ENCODE measurements at places on chromosomes 4 and X. TPM values are rescaled to one million over a fixed set of nuclear protein-coding genes. Genes with fewer than 3 reads are reported as not detected.

KCND1 gene
- 1.0 TPM for total RNA-seq

SASH3 gene
- total RNA-seq, result 2.8 TPM

CACNA1F gene
- 0.13 TPM for total RNA-seq

FGFBP1 gene
- total RNA-seq, result 0.44 TPM

PROM1 gene
- 2.0 TPM for total RNA-seq

UCP1 gene
- total RNA-seq, result not detected

MBTPS2 gene
- 12.5 TPM for total RNA-seq

MPP1 gene
- 27.4 TPM for total RNA-seq

HHIP gene
- total RNA-seq, result 0.81 TPM

NDST3 gene
- 2.4 TPM for total RNA-seq

SHROOM4 gene
- total RNA-seq, result 4.1 TPM

NLGN4X gene
- 3.2 TPM for total RNA-seq

OPN1LW gene
- not detected for total RNA-seq

GPR34 gene
- total RNA-seq, result 8.9 TPM

NXF3 gene
- 0.89 TPM for total RNA-seq

- H3K36me3 ChIP-seq, result no peaks in the 10 kb centered on the region
- H3K4me3 ChIP-seq, result no peak overlapping the region
- H3K4me1 ChIP-seq, result peaks cover 18% of the 10 kb centered on the region
- peak; percentile 6 for DNase-seq
- no peaks in the 10 kb centered on the region for H3K27me3 ChIP-seq
These were observed 29.7 kb downstream of the ATG4A start for GRCh38 chrX:108121291-108121690.

GRCh38 chrX:47047989-47048388 is 30.3 kb upstream of the RGN start:
- H3K4me1 ChIP-seq, result no peaks in the 10 kb centered on the region
- no peaks in the 10 kb centered on the region for H3K27me3 ChIP-seq
- no peak overlapping the region for H3K4me3 ChIP-seq
- H3K36me3 ChIP-seq, result no peaks in the 10 kb centered on the region

DNA sequence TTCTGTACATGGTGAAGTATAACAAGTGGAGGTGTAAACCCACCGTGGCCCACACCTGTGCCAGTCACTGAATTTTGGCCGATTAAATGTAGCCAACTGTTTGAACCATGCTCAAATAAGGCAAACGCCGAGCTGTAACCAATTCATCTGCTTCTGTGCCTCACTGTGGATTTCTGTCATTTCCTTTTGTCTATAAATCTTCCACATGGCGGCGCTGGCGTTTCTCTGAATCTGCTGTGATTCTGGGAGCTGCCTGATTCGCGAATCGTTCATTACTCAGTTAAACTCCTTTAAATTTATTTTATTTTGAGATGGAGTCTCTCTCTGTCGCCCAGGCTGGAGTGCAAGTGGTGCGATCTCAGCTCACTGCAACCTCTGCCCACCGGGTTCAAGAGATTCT is 19.2 kb downstream of the SUPT20HL2 start:
- no peaks in the 10 kb centered on the region for H3K27me3 ChIP-seq
- no peak overlapping the region for H3K4me3 ChIP-seq
- H3K4me1 ChIP-seq, result no peaks in the 10 kb centered on the region
- DNase-seq, result no peak
- no peak overlapping the region for H3K27ac ChIP-seq

GRCh38 chr4:40481977-40482376 is 146.8 kb downstream of the CHRNA9 start:
- no peaks in the 10 kb centered on the region for H3K36me3 ChIP-seq
- H3K4me3 ChIP-seq, result no peak overlapping the region
- H3K27me3 ChIP-seq, result no peaks in the 10 kb centered on the region
- DNase-seq, result no peak
- H3K4me1 ChIP-seq, result peaks cover 61% of the 10 kb centered on the region
- H3K27ac ChIP-seq, result peak overlapping the region; percentile 98

GRCh38 chrX:69014200-69014599 is 151.1 kb downstream of the PJA1 start:
- H3K27ac ChIP-seq, result no peak overlapping the region
- H3K4me1 ChIP-seq, result peaks cover 6% of the 10 kb centered on the region
- peaks cover 4% of the 10 kb centered on the region for H3K27me3 ChIP-seq
- no peak for DNase-seq
- no peak overlapping the region for H3K4me3 ChIP-seq
- H3K36me3 ChIP-seq, result no peaks in the 10 kb centered on the region

GRCh38 chr4:973431-974397 is at the start of gene DGKQ:
TSS of gene DGKQ (minus strand) at chr4:973569. CDS start at chr4:973482, 87 bp downstream.
- H3K4me3 ChIP-seq, result peak within 1 kb of the TSS; percentile 72
- H3K36me3 ChIP-seq, result no peaks in the 10 kb centered on the region
- DNase-seq, result peak; percentile 76
- H3K4me1 ChIP-seq, result peaks cover 21% of the 10 kb centered on the region

- no peaks in the 10 kb centered on the region for H3K36me3 ChIP-seq
- no peak overlapping the region for H3K4me3 ChIP-seq
- H3K27ac ChIP-seq, result no peak overlapping the region
- H3K27me3 ChIP-seq, result no peaks in the 10 kb centered on the region
- no peak for DNase-seq
These were observed 268.5 kb downstream of the COL25A1 start for GRCh38 chr4:109033993-109034392.

DNA sequence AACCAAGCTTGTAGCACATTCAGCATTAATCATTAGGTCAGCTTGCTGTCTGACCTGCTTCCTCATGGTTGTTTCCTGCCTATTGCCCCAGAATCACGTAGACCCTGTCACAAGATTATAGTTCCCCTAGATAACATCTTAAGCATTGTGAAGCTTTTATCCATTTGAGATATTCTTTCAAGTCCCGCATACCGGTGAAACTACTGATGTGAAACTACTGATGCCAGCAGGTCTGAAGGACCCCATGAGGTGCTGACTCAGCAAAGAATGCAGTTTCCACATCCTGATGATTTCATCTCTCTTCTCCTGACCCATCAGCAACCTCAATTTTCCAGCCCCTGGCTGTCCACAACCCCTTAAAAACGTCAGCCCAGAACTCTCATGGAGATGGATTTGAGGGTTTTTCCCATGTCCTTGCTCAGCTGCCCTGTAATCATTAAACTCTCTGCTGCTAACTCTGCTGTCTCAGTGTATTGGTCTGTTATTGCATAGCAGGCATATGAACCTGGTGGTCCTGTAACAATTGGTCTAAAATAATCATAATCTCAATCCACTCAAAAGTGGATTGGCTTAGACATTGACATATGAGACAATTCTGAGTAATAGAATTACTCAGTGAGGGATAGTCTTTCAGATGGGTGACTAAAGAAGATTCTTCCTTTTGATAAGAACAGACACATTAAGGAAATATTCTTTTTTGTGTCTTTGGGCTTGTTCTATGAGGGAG is 26.3 kb upstream of the UBA6 start:
- no peaks in the 10 kb centered on the region for H3K27me3 ChIP-seq
- no peaks in the 10 kb centered on the region for H3K4me1 ChIP-seq
- no peak overlapping the region for H3K27ac ChIP-seq
- DNase-seq, result peak; percentile 14
- H3K36me3 ChIP-seq, result no peaks in the 10 kb centered on the region
- no peak overlapping the region for H3K4me3 ChIP-seq

GRCh38 chrX:152958047-152958446 is 35.9 kb downstream of the PNMA5 start:
- peaks cover 8% of the 10 kb centered on the region for H3K4me1 ChIP-seq
- no peaks in the 10 kb centered on the region for H3K27me3 ChIP-seq
- H3K27ac ChIP-seq, result peak overlapping the region; percentile 65
- no peak overlapping the region for H3K4me3 ChIP-seq

GRCh38 chrX:4787971-4788370 is 1074.5 kb upstream of the PRKX start:
- no peak overlapping the region for H3K4me3 ChIP-seq
- H3K4me1 ChIP-seq, result no peaks in the 10 kb centered on the region
- no peak for DNase-seq
- H3K36me3 ChIP-seq, result no peaks in the 10 kb centered on the region
- H3K27me3 ChIP-seq, result no peaks in the 10 kb centered on the region

DNA sequence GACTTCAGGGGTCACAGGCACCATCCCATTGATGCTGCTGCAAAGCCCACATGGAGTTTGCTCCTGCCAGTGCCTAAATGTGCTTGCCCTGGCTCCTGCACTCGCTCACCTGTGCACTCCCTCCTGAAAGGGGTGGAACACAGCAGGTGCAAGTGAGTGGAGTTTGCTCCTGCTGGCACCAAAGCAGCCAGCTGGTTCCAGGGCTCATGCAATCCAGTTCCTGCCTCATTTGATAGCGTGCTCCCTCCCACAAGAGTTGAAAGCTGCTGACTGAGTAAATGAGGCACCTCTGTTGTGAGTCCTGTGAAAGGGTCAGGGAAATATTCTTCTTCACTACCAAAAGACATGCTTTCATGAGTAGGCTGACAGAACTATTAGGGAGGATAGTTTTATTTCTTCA is 30.5 kb downstream of the CXCL8 start:
- H3K27ac ChIP-seq, result no peak overlapping the region
- no peak for DNase-seq
- peaks cover 5% of the 10 kb centered on the region for H3K4me1 ChIP-seq
- H3K36me3 ChIP-seq, result no peaks in the 10 kb centered on the region

GRCh38 chr4:87805971-87806370 is 6.6 kb downstream of the IBSP start:
- H3K27ac ChIP-seq, result no peak overlapping the region
- no peaks in the 10 kb centered on the region for H3K36me3 ChIP-seq
- DNase-seq, result no peak

DNA sequence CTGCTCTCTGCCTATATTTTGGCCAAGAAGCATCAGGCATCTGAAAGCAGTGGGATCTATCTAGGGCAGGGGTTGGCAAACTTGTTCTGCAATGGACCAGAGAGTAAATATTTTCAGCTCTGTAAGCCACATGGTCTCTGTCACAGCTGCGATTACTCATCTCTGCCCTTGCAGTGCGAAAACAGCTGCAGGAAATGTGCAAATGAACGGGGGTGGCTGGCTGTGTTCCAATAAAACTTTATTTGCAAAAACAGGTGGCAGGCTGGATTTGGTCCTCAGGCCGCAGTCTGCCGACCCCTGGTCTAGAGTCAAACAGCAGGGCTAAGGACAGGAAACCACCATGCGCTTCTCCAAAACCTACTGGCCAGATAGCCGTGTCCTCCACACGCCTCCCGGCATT is 48.6 kb downstream of the ACOX3 start:
- DNase-seq, result no peak
- H3K27ac ChIP-seq, result peak overlapping the region; percentile 77
- peaks cover 36% of the 10 kb centered on the region for H3K4me1 ChIP-seq
- H3K36me3 ChIP-seq, result peaks cover 9% of the 10 kb centered on the region
- H3K4me3 ChIP-seq, result no peak overlapping the region

GRCh38 chr4:111650674-111651086 is 494.6 kb upstream of the FAM241A start:
- no peaks in the 10 kb centered on the region for H3K4me1 ChIP-seq
- no peaks in the 10 kb centered on the region for H3K27me3 ChIP-seq
- no peaks in the 10 kb centered on the region for H3K36me3 ChIP-seq

DNA sequence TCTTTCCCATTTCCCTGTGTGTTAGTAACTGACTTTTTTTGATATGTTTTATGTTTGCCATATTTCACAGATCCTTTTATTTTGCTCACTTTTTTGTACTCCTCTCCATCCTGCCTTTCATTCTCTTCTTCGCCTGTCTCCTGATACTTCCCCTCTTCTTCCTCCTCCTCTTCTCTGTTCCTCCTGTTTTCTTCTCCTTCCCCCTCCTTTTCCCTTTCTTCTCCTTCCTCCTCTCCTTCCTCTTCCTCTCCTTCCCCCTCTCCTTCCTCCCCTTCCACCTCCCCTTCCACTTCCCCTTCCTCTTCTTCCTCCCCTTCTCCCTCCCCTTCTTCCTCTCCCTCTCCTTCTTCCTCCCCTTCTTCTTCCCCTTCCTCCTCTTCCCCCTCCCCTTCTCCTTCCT is 41.7 kb downstream of the RPGR start:
- no peak for DNase-seq
- H3K27ac ChIP-seq, result no peak overlapping the region

DNA sequence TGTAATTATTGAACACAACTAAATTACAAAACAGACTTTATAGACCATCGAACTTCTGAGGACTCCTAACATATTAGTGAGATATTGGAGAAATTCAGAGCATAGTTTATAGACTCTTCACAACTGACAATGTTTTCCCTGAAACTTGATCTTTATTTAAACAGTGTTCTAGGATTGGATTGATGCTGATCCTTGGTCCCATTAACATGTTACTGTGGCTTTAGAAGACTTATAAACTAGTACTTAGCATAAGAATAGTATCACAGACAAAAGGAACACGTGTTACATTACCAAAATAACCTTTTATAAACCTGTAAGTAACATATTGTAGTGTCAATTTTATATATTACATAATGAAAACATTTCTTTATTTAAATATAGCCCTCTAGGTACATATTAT is 689.6 kb downstream of the CCSER1 start:
- H3K4me3 ChIP-seq, result no peak overlapping the region
- no peaks in the 10 kb centered on the region for H3K4me1 ChIP-seq
- no peaks in the 10 kb centered on the region for H3K36me3 ChIP-seq
- no peaks in the 10 kb centered on the region for H3K27me3 ChIP-seq

- DNase-seq, result no peak
- no peak overlapping the region for H3K4me3 ChIP-seq
- H3K27me3 ChIP-seq, result no peaks in the 10 kb centered on the region
- H3K36me3 ChIP-seq, result no peaks in the 10 kb centered on the region
These were observed 118.6 kb downstream of the CPXCR1 start for GRCh38 chrX:88865634-88866033.

- no peaks in the 10 kb centered on the region for H3K27me3 ChIP-seq
- no peak for DNase-seq
- H3K36me3 ChIP-seq, result no peaks in the 10 kb centered on the region
- no peaks in the 10 kb centered on the region for H3K4me1 ChIP-seq
These were observed 56.2 kb downstream of the RTL9 start for GRCh38 chrX:110414679-110415439.

DNA sequence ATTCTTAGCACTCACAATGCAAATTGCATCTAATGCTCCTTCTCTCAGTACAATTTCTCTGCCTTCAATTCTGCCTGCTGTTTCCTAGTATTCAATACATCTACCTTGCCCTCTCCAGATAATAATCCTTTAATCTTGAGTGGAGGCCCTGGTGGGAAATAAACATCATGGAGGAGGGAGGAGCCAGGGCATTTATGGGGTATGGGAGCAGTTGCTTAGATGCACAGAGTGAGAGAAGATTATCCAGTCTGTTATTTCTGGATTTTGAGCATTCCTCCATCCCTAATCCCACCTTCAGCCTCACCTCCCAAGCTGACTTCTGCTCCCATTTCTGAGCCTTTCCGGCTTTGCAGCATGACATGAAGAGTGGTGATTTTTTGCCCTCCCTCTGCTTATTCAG is 127.9 kb upstream of the PPP3CA start:
- no peaks in the 10 kb centered on the region for H3K36me3 ChIP-seq
- no peaks in the 10 kb centered on the region for H3K4me1 ChIP-seq
- no peaks in the 10 kb centered on the region for H3K27me3 ChIP-seq
- no peak overlapping the region for H3K4me3 ChIP-seq
- H3K27ac ChIP-seq, result no peak overlapping the region

DNA sequence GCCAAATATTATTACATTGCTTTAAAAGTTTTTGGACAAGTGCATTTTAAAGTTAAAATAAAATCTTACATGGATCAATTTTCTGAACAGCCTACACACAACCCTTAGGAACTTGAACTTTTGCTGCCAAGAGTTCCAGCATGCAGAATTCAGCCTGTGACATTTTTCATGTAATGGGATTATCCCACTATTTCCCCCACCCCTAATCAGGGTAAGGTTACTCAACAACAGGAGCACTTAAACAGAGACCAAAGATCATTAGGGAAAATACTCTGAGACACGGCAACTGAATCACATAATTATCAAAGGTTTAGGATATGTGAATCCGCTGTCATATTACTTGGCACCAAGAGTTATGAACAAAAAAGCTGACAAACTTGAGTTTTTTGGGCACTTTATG is 47.2 kb downstream of the IQCM start:
- H3K27me3 ChIP-seq, result no peaks in the 10 kb centered on the region
- DNase-seq, result no peak
- no peak overlapping the region for H3K4me3 ChIP-seq
- no peaks in the 10 kb centered on the region for H3K36me3 ChIP-seq
